EH (cell line): ENCODE measurements at places on chromosomes 5 and 9.

- DNase-seq, result no peak
These were observed 691 bp downstream of the DMXL1 start for GRCh38 chr5:119071561-119071995.

DNA sequence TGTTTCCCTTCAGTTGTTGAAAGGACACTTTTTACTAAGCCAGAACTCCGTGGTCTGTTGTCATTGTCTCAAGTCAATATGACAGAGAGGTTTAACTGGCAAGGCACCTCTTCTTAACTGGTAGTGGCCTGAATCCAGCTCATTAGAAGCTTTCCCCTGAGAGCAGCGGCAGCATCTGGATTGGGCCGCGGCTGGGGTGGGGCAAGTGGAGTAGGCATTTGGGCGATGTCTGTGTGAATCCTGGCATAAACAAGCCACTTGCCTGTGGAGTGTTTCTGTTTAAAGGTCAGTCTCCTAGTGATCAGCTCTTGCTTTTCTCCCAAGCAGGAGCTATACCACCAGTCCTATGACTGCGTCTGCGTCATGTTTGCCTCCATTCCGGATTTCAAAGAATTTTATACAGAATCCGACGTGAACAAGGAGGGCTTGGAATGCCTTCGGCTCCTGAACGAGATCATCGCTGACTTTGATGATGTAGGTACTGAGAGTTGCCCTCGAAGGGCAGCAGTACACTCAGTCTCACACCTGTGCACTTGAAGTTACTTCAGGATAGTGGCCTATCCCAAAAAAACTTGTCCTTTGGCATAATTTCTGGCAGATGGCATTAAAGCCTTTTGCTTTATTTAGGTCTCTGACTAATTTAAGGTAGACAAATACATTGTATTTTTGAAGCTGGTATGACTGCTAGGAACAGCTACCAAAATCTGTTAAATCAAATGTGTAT, 48.9 kb downstream of the CFAP90 start:
- no peak for DNase-seq

GRCh38 chr5:116281309-116281708, 196.5 kb downstream of the COMMD10 start:
- DNase-seq, result no peak

DNA sequence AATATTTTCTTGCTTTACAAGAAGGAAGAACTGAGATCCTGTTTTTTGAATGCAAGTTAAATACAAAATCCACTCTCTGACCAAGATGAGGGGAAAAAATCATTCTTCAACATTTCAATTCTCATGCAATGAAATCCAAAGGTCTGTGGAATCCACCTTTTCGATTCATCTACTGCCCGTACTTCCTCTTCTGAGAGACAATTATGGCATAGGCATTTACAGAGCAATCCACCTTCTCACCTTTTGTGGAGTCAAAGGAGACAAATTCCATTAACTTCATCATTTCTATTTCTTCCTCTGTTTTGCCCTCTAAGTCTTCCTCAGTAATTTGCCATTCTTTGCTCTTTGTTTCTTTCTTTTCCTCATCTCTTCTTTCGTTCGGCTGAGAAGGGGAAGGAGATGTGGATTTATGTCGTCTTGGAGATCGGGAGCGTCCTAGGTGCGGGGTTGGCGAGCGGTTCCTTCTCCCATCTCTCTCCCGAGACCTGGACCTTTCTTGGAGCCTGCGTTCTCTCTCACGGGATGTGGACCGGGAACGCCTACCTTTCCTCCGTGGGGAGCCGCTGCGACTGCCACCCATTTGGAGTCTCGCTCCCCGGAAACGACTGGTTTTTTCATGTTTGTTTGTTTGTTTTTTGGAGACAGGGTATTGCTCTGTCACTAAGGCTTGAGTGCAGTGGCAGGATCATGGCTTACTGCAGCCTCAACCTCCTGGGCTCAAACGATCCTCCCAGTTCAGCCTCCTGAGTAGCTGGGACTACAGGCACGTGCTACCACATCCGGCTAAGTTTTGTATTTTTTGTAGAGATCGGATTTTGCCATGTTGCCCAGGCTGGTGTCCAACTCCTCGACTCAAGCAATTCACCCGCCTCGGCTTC, 24.3 kb upstream of the AFF4 start:
- no peak for DNase-seq

- DNase-seq, result peak; percentile 51
These were observed 66.8 kb downstream of the SLC38A9 start for GRCh38 chr5:55645304-55645703.

DNA sequence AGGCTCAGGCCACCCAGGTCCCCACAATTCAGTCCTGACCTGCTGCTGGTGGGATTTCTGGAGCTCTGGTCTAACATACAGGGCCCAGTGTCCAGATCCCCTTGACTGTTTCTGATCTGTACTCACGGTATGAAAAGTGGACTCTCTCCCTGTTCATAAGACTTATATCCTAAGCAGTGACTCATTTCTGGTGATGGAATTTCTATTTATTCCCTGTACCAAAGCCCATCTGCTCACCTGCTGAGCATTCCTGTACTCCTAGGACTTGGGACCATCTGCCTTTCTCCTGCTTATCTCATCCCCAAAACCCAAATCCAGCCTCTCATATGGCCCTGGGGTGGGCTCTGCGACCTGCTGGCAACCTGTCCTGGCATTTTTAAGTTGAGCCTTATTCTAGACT, 86.6 kb downstream of the APBA1 start:
- DNase-seq, result no peak

GRCh38 chr9:32414856-32415255, 30.4 kb downstream of the ACO1 start:
- no peak for DNase-seq

GRCh38 chr5:32506201-32506661, 61.7 kb upstream of the ZFR start:
- DNase-seq, result no peak

DNA sequence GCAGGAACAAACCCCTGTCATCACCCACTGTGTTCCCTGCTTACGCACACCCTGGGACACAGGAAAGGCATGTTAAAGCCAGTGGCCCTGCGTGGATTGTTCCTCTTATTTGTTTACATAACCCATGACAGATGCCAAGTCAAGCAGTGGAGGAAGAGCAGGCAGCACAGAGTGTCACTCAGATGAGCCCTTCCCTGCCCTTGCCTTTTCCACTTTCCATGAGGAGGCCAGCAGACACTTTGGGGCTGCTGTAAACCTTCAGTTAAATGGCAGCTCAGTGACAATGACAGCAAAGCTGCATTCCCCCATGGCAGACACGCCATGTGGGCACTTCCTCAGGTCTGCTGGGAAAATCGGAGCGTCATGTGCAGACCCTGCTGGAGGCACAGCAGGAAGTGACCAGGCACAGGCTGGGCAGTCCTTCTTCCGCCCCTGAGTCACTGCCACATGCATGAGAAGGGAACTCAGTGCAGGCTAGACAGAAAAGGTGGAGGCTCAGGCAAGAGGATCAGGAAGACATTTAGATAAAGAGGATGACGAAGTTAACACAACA, 216.8 kb upstream of the PIK3R1 start:
- peak; percentile 91 for DNase-seq

- no peak for DNase-seq
These were observed 400.2 kb upstream of the IRX4 start for GRCh38 chr5:2282893-2283292.

- no peak for DNase-seq
These were observed 175.1 kb downstream of the CD180 start for GRCh38 chr5:67021521-67021920.

GRCh38 chr9:2758898-2759510, 41.7 kb downstream of the KCNV2 start:
- DNase-seq, result no peak

DNA sequence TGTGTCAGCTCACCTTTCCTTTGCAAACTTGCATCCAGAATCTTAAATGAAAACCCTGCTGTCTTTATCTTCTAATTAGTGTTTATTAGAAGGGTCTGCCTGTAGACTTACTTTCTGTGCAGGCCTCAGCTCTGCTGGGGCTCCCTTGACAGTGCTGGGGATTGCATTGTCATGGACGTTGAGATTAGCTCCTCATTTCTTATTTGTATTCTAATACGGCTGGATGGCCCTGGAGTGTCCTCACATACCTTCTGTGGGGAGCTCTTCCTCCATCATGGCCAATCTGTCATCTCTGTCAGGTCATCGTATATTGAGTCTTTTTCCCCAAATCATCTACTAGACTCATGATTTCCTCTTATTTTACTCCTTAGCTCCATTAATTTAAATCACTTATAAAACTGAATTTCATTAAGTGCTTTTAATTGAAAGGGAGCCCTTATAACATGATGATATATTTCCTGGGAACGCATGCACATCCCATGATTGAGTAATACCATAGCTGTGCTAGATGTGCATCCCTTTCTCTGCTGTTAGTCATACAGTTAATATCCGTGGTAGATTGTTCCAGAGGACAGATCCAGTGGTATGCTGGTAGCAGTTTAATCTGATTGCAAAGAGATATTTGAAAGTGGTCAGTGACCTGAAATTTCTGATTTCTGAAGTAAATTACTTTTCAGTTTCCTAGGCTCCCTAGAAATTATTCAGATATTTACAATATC, 61.6 kb downstream of the ICE1 start:
- peak; percentile 54 for DNase-seq

- DNase-seq, result no peak
These were observed 181.2 kb downstream of the NFIB start for GRCh38 chr9:14132775-14133174.

- no peak for DNase-seq
These were observed 14.6 kb downstream of the SEPTIN8 start for GRCh38 chr5:132762246-132763000.

DNA sequence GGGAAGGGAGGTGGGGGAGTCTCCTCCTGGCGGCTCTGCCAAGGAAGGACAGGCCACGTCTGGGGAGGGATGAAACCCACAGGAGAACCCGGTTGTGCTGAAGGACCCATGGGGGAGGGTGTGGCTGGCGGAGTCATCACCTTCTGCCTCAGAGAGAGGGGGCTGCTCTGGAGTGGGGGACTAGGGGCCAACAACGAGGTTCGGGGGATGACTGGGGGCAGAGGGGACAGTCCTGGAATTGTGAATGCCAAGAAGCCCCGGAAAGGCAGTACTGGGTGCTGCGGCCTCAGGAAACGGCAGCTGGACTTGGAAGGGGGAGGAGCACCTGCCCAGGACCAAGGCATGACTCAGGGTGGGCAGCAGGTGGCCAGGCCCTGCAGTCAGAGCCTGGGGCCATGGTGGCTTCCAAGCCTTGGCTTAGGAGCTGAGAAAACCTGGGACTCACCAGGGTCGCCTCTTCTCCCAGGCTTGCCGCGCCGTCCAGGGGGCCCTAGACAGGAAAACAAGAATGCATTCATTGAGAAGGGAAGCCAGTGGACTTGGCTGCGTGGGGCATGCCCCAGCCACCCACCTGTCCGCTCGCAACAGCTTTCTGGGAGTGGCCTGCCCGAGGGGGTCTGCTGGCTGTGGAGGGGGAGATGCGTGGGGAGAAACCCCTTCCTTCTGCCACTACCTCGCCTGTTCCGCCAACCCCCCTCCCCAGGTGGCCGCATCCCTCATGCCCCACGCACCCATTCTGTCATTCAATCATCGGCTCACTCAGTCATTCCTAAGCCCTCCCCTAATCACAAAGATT, 74.0 kb upstream of the PHYKPL start:
- no peak for DNase-seq

- no peak for DNase-seq
These were observed 172.8 kb downstream of the ERCC6L2 start for GRCh38 chr9:96048104-96048955.

- no peak for DNase-seq
These were observed 188.0 kb downstream of the KDM4C start for GRCh38 chr9:6945816-6946215.

DNA sequence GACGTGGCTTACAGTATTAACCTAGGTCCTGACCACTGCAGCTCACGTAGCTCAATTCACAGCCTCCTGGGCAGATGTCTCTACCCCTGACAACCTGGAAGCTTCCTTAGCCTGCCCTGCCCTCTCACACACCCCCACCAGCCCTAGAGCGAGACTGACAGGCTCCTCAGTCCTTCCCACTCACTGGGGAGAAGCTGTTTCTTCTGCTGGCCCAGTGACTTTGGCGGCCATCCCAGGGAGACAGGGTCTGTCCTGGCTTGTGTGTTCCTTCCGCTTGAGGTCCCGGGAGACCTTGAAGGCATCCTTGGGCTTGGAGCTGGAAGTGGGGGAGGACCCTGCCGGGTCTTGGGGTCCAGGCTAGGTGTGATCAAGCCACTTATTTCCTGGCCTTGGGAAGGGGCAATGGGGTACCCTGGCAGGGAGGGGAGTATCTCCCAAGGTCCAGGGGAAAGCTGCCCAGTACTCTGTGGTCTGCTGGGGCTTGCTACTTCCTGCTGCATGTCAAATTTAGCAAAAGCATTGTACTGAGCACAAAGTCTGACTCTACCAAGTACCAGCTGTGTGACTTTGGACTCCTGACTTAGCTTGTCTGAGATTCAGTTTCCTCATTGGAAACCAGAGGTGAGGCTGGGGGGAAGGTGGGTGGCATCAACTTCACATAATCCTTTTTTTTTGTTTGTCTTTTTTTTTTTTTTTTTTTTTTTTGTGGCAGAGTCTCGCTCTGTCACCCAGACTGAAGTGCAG, 1.9 kb downstream of the MIGA2 start:
- DNase-seq, result no peak

GRCh38 chr9:129816501-129817435, 7.2 kb downstream of the TOR1A start:
- no peak for DNase-seq

DNA sequence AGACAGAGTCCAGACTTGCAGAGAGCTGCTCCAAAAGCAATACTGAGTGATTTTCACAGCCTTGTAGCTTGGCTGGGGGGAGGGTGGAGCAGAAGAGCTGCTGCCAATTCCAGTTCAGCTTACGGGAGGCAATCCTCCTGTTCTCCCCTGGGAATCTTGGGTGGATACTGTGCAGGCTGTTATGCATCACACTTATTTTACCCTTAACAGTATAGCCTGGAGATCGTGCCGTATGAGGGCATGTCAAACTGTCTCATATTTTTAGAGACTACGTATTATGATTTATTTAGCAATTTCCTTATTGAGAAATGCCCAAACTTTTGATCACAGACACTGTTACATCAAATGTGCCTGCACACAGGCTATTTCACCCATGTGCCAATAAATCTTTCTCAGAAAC, 85.2 kb downstream of the BASP1 start:
- DNase-seq, result no peak

- no peak for DNase-seq
These were observed 26.3 kb downstream of the SSBP2 start for GRCh38 chr5:81724571-81724970.

- DNase-seq, result peak; percentile 51
These were observed 23.8 kb upstream of the LRRC14B start for GRCh38 chr5:167511-167910.

DNA sequence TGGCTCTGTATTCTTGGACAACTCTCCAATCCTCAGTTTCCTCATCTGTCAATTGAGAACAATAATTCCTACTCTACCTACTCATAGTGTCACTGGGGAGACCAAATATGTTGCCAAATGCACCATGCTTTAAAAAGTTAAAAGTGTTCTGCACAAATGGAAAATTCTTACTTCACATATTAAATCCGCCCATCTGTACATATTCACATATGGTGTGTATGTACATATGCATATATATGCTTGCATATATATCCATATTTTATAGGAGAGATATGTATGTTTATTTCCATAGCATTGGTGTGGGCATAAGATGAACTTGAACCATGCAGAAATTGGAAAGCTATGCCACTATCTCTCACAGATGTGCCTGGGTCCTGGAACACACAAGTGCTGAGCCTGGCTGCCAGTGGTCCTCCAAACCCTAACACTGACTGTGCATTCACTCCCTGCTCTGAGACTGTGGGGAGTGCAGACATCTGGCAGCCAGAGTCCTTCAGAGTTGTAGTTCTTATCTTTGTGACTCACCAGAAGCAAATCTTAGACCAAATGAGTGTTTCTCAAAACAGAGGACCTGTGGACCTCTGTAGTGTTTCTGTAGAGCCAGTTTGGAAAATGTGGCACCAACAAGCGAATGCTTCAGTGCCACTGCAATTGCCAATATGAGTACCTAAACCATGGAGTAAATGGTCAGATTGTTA, 168.7 kb downstream of the GRIA1 start:
- DNase-seq, result peak; percentile 87
